ENCODE measurements at places on chromosomes 16 and 17.

GRCh38 chr17:74756891-74757290 lies 8.5 kb downstream of the NHERF1 start:
- DNase-seq, result no peak

DNA sequence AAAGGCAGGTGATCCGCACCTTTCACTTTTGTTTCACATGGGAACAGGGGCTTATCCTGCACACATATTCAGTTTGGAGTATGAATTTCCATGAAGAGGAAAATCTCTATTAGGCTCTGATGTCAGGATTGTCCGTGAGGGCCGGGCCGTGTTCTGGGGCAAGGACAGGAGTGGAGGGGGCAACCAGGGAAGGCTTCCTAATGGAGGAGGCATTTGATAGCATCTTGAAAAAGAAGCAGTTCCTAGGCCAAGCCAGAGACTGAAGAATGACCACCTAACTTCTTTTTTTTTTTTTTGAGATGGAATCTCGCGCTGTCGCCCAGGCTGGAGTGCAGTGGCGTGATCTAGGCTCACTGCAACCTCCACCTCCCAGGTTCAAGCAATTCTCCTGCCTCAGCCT lies 174.2 kb downstream of the SEC14L1 start:
- no peak for DNase-seq

DNA sequence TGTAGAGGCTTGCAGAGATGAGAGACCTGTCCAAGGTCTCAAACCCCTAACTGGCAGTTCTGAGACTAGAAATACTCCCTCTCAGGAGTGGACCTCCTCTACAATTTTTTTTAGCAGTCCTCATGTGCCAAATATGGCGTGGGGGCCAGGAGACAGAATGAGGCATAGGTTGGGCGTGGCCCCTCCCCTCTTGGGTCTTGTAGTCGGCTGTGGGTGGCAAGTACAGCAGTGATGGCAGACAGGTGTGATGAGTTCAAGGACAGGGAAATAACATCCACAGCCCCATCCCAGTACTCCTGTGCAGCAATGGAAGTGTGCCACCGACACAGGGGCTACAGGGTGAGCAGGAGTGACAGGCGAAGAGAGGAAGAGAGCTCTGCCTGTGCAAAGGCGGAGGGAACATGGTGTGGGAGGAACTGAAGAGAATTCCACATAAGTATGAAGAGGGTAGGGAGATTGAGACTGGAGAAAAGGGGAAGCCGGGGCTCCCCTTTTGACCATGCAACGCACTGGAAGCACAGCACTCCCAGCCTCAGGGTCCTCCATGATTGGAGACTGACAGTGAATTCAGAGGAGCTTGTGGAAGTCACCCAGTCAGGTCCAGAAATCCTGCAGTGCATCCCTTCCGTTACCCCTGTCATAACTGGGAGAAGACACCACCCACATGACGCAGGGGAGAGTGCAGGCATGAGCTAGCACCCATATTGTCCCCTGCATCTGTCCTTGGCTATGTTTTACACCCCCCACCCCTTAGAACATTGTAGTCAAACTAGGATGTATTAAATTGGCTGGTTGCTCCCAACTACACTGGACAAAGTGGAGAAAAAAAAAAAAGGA lies 14.8 kb upstream of the CETP start:
- no peak for DNase-seq

DNA sequence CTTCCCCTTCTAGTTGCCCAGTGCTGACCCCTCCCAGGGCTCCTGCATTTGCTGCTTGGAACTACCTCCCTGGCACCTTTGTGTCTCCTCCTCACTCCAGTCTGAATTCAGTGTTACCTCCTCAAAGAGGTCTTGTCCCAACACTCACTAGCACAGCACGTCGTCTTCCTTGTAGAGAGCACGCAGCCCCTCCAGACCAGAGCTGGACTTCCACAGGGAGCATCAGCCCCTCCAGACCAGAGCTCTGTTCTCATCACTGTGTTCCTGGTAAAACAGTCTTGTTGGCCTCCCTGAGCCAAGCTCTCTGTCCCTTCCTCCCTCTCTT lies 27.8 kb upstream of the MGAT5B start:
- no peak for DNase-seq

DNA sequence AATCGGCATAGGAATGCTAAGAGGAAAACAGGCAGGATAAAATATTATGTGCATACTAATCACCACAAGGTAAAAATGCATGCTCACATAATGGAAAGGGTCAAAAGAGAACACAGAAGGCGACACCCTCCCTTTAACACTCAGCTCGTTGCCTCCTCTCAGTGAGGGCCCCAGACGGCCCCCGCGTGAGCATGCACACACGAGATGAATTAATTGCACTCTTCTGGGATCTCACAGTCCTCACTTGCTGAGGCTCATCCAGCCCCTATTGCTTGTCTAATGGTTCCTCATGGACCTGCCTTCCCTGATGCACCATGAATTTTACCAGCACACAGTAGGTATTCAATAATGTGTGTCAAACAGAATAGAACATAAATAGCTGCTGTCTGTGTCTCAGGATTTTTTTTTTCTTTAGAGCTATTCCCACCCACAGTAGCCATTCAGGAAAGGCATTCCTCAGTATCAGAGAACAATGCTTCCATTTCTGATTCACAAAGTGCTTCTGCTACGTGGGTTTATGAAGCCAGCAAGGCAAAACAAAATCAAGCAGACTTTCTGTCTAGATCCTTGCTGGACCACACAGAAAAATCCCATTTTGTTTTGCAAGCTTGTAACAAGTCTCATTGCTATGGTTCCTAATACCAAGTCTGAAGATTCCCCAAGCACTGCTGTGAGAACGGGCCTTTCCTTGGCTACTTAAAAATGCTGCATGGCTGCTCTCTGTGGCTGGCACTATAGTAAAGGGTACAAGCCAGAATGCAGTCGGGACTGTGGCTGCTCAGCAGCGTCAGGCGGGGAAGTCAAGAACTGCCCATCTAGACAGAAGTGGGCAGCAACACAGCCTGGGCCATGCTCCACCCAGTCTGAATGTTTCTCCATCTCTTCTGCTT lies 43.6 kb downstream of the TOM1L2 start:
- DNase-seq, result no peak
